ENCODE measurements at places on chromosomes 12 and 14.

- no peak for DNase-seq
Observed at GRCh38 chr14:85175556-85175955, 354.4 kb upstream of the FLRT2 start.

- DNase-seq, result no peak
Observed at GRCh38 chr14:89245802-89246201, 171.2 kb downstream of the FOXN3 start.

DNA sequence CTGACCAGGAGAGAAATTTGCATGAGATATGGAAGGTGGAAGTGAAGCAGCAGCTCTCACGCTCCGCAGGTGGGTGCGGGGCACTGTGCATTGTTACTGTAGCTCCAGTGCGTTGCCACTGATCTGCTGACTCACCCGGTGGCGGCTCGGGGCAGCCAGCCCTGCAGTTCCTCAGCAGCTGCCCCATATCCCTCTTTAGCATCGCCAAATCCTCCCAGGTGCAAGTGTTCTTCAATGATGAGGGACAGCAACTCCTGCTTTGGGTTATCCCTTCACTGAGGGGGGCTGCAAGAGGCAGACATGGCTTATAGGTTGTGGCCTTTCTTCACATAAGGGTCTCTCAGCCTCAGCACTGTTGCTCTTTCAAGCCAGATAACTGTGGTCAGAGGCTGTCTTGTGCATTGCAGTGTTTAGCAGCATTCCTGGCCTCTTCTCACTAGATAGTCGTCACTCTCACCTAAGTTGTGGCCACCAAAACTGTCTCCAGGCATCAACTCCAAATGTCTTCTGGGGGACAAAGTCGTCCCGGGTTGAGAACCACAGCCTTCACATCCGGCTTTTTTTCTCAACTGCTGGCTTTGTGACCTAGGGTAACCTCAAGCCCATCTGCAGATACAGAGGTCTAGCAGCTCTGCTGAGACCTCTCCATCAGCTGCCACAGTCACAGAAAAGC, 180.8 kb downstream of the EFCAB11 start:
- DNase-seq, result peak; percentile 73

DNA sequence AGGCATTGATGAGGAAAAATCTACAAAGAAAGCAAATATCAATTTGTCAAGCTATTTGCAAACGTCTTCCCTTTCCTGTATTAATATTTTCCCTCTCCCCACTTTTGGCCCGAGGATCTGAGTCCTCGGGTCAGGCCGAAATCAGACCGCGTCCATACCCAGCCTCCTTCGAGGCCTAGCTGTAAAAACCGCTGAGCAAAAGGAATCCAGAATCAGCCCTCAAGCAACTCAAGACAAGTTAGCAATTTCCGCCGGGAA, 353 bp upstream of the MAPK1IP1L start:
- DNase-seq, result no peak

DNA sequence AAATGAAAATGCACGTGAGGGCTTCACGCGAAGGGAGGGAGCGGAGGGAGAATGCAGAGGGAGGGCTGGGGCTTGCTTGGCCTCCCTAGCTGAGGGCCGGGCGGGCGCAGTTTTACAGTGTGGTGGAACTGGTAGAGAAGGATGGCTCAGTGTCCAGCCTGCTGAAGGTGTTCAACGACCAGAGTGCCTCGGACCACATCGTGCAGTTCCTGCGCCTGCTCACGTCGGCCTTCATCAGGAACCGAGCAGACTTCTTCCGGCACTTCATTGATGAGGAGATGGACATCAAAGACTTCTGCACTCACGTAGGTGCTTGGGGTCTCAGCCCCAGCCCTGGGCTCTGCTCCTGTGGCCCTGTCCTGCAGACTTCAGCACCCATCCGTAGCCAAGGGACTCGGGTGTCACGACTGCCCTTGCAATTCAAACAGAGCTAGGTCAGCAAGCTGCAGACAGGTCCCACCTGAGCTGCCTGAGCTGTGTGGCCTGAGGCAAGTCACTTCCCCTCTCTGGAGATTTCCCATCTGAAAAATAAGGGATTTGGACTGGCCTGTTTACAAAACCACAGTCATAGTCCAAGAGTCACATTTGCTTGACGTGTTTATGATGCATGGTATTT, 18.4 kb downstream of the OTUB2 start:
- DNase-seq, result no peak

DNA sequence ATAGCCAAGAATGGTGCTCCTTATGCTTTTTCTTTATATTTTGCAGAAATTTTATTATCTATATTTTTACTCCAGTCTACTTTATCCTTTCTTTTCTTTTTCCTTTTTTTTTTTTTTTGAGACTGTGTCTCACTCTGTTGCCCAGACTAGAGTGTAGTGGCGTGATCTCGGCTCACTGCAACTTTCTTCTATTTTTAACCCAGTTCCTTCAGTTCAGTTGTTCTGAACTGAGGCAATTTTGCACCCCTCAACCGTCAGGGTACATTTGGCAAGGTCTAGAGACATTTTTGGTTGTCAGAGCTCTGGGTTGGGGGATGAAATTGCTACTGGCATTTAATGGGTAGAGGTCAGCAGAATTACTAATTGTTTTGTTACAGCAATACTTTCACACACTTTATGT, 75.7 kb downstream of the DIP2B start:
- DNase-seq, result no peak

Data from GDM1 (cell line).